ENCODE measurements at places on chromosomes 3 and 15. TPM values are rescaled to one million over a fixed set of nuclear protein-coding genes. Genes with fewer than 3 reads are reported as not detected.
A peak's percentile ranks its signal among the peaks of the same experiment; 100 is the strongest.

TMEM108 gene
- polyA plus RNA-seq: not detected

XCR1 gene
- polyA plus RNA-seq: not detected

LIPH gene
- 0.20 TPM for polyA plus RNA-seq

CYP1A2 gene
- polyA plus RNA-seq: not detected

RRP9 gene
- 29.9 TPM for polyA plus RNA-seq

FBXO40 gene
- not detected for polyA plus RNA-seq

SCG5 gene
- polyA plus RNA-seq: not detected

PRSS50 gene
- polyA plus RNA-seq: not detected

FYCO1 gene
- polyA plus RNA-seq: 1.5 TPM

CKMT1A gene
- not detected for polyA plus RNA-seq

CD96 gene
- 154 TPM for polyA plus RNA-seq

PLAAT1 gene
- polyA plus RNA-seq: not detected

SCAANT1 gene
- polyA plus RNA-seq: not detected

PYGO1 gene
- polyA plus RNA-seq: not detected

DNA sequence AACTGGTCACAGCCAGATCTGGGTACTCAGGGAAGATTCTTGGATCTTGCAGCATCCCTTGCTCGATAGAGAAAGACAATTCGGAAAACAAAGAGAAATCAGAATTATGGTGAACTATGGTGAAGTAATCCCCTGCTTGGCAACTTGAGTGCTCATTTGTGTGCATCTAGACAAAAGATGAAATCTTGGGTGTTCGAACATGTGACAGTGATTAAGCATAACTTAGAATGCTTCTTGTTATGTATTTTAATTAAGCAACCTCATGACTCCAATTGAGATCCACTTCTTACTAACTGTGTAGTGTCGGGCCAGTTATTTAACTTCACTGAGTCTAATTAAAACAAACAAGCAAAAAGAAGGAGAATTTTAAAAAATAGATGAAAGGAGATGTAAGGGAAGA lies 56.5 kb downstream of the ZNF385D start:
- no peaks in the 10 kb centered on the region for H3K27me3 ChIP-seq
- no peaks in the 10 kb centered on the region for H3K36me3 ChIP-seq
- H3K27ac ChIP-seq: no peak overlapping the region
- no peak overlapping the region for H3K4me3 ChIP-seq
- H3K4me1 ChIP-seq: no peaks in the 10 kb centered on the region

GRCh38 chr3:39933986-39934693 lies 124.7 kb downstream of the MYRIP start:
- H3K36me3 ChIP-seq: no peaks in the 10 kb centered on the region
- H3K27ac ChIP-seq: no peak overlapping the region
- no peak for DNase-seq
- no peaks in the 10 kb centered on the region for H3K27me3 ChIP-seq

- no peak overlapping the region for H3K4me3 ChIP-seq
- H3K27ac ChIP-seq: no peak overlapping the region
- no peak for DNase-seq
- H3K27me3 ChIP-seq: peaks cover 3% of the 10 kb centered on the region
Measured at GRCh38 chr3:100532411-100532810, 40.0 kb downstream of the TMEM45A start.

GRCh38 chr3:59572106-59572505 lies 522.3 kb upstream of the CFAP20DC start:
- no peak overlapping the region for H3K27ac ChIP-seq
- DNase-seq: no peak
- no peak overlapping the region for H3K4me3 ChIP-seq
- H3K27me3 ChIP-seq: no peaks in the 10 kb centered on the region
- no peaks in the 10 kb centered on the region for H3K36me3 ChIP-seq

GRCh38 chr3:46542801-46543201 lies 23.3 kb downstream of the LRRC2 start:
- no peaks in the 10 kb centered on the region for H3K36me3 ChIP-seq
- H3K4me1 ChIP-seq: peaks cover 37% of the 10 kb centered on the region
- no peak for DNase-seq
- H3K27me3 ChIP-seq: peaks cover 28% of the 10 kb centered on the region

DNA sequence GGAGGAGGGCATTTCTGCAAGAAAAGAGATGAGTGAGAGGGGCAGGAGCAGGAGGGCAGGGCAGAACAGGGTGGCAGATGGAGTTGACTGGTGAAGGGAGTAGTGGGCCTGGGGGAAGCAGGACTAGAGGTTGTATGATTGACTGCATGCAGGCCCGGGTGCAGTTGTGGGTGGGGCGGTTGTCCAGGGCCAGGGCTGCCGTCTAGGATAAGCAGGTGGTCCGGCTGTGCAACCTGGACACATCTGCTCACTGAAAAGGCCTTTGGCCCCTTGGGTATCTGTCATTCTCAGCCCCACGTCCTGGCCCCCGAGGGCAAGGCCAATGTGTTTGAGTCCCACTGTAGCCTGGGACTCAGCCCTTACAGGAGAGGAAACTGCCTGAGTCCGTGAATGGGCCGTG lies 25.4 kb downstream of the ALS2CL start:
- H3K4me1 ChIP-seq: no peaks in the 10 kb centered on the region
- DNase-seq: no peak
- no peak overlapping the region for H3K4me3 ChIP-seq
- H3K27me3 ChIP-seq: peaks cover 7% of the 10 kb centered on the region

GRCh38 chr3:126523745-126524428 lies at the start of gene CHST13:
CHST13 (plus strand) TSS chr3:126524155; CDS start chr3:126524333, 178 bp downstream.
- peaks cover 48% of the 10 kb centered on the region for H3K27me3 ChIP-seq
- peaks cover 8% of the 10 kb centered on the region for H3K4me1 ChIP-seq
- peak within 1 kb of the TSS; percentile 12 for H3K4me3 ChIP-seq
- DNase-seq: no peak
- no peak within 1 kb of the TSS for H3K27ac ChIP-seq
- H3K36me3 ChIP-seq: no peaks in the 10 kb centered on the region

DNA sequence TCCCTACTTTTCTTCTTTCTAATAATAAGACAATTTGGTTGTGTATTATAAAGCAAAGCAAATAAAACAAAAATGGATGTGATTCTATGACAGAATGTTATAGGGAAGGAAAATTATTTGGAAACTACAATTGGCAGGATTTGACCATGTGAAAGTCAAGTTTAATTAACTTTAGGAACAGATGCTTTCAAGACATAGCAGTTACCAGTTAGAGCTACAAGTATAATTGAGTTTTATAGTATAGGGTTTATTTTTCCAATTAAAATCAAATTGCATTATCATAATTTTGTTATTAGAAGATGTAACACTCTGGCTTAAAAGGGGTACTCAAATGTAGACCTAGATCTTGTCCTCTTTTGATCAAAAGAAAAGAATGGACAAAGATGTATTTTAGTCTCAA lies 110.9 kb downstream of the ROBO2 start:
- H3K4me3 ChIP-seq: no peak overlapping the region
- no peaks in the 10 kb centered on the region for H3K36me3 ChIP-seq
- H3K4me1 ChIP-seq: no peaks in the 10 kb centered on the region
- DNase-seq: no peak
- H3K27me3 ChIP-seq: no peaks in the 10 kb centered on the region
- no peak overlapping the region for H3K27ac ChIP-seq

DNA sequence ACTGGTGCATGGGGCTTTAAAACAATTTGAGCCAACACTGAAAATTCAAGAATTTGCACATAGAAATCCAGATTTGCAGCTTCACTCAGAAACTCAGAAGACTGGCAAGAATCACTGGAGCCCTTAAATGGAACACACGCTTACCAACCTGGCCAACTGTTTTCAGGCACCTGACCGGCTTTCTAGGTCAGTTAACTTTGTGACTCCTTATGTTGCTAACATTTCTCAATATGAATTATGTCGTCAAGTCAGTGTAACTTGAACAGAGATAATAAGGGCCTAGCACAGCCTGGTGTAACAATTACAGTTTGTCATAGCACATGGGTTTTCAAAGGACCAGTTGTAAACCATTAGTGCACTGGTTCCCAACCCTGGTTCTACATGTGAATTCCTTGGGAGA lies 6.8 kb downstream of the CERS3 start:
- no peaks in the 10 kb centered on the region for H3K36me3 ChIP-seq
- H3K4me3 ChIP-seq: no peak overlapping the region
- peaks cover 14% of the 10 kb centered on the region for H3K4me1 ChIP-seq
- peaks cover 22% of the 10 kb centered on the region for H3K27me3 ChIP-seq
- no peak for DNase-seq
- no peak overlapping the region for H3K27ac ChIP-seq

- peaks cover 25% of the 10 kb centered on the region for H3K27me3 ChIP-seq
- DNase-seq: no peak
- H3K4me3 ChIP-seq: peak overlapping the region; percentile 24
- peaks cover 9% of the 10 kb centered on the region for H3K4me1 ChIP-seq
- H3K27ac ChIP-seq: no peak overlapping the region
- H3K36me3 ChIP-seq: no peaks in the 10 kb centered on the region
Measured at GRCh38 chr15:65409036-65409631, 13.6 kb downstream of the IGDCC4 start.

- H3K4me1 ChIP-seq: peaks cover 29% of the 10 kb centered on the region
- no peaks in the 10 kb centered on the region for H3K36me3 ChIP-seq
- no peaks in the 10 kb centered on the region for H3K27me3 ChIP-seq
Measured at GRCh38 chr15:38255690-38256089, 3.1 kb downstream of the SPRED1 start.

- no peaks in the 10 kb centered on the region for H3K36me3 ChIP-seq
- peaks cover 28% of the 10 kb centered on the region for H3K27me3 ChIP-seq
- no peak for DNase-seq
- H3K27ac ChIP-seq: peak overlapping the region; percentile 69
- no peak overlapping the region for H3K4me3 ChIP-seq
Measured at GRCh38 chr3:115693868-115694267, 70.6 kb downstream of the GAP43 start.

- H3K4me1 ChIP-seq: no peaks in the 10 kb centered on the region
- no peaks in the 10 kb centered on the region for H3K36me3 ChIP-seq
- no peaks in the 10 kb centered on the region for H3K27me3 ChIP-seq
- DNase-seq: no peak
- H3K4me3 ChIP-seq: peak overlapping the region; percentile 68
Measured at GRCh38 chr3:61637088-61638051, 76.0 kb downstream of the PTPRG start.

GRCh38 chr3:187207624-187208023 lies 10.3 kb downstream of the RTP1 start:
- no peak overlapping the region for H3K27ac ChIP-seq
- peaks cover 35% of the 10 kb centered on the region for H3K27me3 ChIP-seq
- H3K4me1 ChIP-seq: no peaks in the 10 kb centered on the region
- no peak for DNase-seq
- H3K36me3 ChIP-seq: no peaks in the 10 kb centered on the region

DNA sequence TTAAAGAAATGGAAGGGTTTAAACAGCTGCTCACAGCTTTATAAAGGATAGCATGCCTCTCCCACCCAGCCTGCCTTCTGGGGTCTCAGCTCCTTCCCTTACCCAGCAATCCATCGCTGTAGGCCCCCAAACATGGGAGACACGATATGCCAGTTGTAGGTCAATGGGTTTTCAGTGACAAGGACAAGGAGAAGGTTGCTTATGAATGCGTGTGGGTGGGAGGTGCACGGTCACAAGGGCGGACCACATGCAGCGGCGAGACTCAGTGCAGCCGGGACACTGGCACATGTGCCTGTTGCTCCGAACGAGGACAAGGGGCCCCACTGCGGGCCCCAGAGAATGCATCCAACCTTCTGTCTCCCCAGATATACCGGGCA lies 67.0 kb downstream of the MGLL start:
- H3K4me3 ChIP-seq: peak overlapping the region; percentile 35
- H3K4me1 ChIP-seq: peaks cover 34% of the 10 kb centered on the region
- peak overlapping the region; percentile 58 for H3K27ac ChIP-seq
- DNase-seq: no peak
- no peaks in the 10 kb centered on the region for H3K27me3 ChIP-seq

DNA sequence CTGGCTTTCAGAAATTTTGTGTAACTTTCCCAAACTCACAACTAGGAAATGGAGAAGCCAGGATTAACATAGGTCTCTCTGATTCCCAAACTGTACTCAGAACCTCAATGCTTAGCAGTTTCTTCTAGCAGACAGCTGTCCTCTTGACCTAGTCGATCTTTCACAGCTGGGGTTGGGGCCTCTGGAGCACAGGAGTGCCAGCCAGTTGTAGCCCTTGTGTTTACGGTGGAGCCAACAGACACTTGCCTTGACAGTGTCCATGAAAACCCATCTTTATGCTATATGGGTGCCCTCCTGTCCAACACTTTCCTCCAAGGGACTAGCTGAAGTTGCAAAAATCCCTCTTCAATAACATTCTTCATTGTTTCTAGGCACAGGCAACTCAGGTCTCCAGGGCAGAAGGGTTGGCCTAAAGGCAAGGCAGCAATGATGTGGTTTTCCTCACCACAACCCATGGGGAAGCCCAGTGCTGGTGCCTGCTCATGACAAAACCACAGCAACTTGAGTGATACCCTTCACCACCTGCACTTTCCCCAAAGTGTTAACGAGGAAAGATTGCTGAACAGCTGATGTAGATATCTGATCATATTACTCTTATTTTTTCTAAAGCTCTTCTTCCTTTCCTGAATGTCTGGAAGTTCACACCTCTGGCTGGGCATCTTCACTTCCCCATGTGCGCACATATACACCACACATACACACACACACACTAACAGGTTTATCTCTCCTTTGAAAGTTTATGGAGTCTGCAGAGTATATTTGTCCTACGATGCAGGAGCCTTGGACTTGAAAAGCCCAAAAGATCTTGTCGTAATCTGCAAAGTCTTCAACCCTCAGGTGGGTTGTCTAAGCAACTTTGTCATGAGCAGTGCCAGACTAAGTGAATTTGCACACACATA lies 11.0 kb upstream of the KNG1 start:
- no peaks in the 10 kb centered on the region for H3K4me1 ChIP-seq
- H3K27ac ChIP-seq: no peak overlapping the region
- no peak overlapping the region for H3K4me3 ChIP-seq
- H3K36me3 ChIP-seq: no peaks in the 10 kb centered on the region
- H3K27me3 ChIP-seq: peaks cover 39% of the 10 kb centered on the region
- no peak for DNase-seq

- peaks cover 14% of the 10 kb centered on the region for H3K27me3 ChIP-seq
- no peaks in the 10 kb centered on the region for H3K36me3 ChIP-seq
- H3K27ac ChIP-seq: no peak overlapping the region
Measured at GRCh38 chr3:11733914-11734313, 90.2 kb upstream of the VGLL4 start.

DNA sequence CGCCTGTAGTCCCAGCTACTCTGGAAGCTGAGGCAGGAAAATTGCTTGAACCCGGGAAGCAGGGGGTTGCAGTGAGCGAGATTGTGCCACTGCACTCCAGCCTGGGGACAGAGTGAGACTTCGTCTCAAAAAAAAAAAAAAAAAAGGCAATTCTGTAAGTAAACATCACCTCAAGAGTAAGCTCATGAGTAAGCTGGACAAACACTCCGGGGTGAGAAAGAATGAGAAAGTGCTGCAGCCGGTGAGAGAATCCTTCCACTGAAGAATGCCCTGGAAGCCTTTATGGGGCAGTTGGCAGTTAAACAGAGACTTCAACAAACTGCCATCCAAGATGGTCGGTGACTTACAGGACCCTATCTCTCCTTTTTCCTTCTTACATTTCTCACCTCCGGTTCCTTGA lies 47.5 kb downstream of the FEZF2 start:
- no peak for DNase-seq
- no peaks in the 10 kb centered on the region for H3K4me1 ChIP-seq
- no peaks in the 10 kb centered on the region for H3K36me3 ChIP-seq
- H3K4me3 ChIP-seq: no peak overlapping the region

GRCh38 chr15:101078669-101079323 lies 159.6 kb downstream of the LRRK1 start:
- H3K27ac ChIP-seq: no peak overlapping the region
- H3K4me1 ChIP-seq: no peaks in the 10 kb centered on the region
- no peaks in the 10 kb centered on the region for H3K27me3 ChIP-seq
- H3K36me3 ChIP-seq: no peaks in the 10 kb centered on the region
- DNase-seq: no peak
- no peak overlapping the region for H3K4me3 ChIP-seq

GRCh38 chr3:53255775-53256703 lies at the start of gene TKT:
TKT (minus strand) TSS chr3:53256022; CDS start chr3:53255942, 80 bp downstream.
- H3K4me3 ChIP-seq: peak within 1 kb of the TSS; percentile 87
- DNase-seq: peak; percentile 69
- peaks cover 41% of the 10 kb centered on the region for H3K4me1 ChIP-seq
- no peaks in the 10 kb centered on the region for H3K36me3 ChIP-seq

Measured in naive B cell (primary cell).